ENCODE measurements at places on chromosomes 6 and 20.

GRCh38 chr6:89853068-89853467 lies 23.4 kb downstream of the CASP8AP2 start:
- DNase-seq, result no peak

DNA sequence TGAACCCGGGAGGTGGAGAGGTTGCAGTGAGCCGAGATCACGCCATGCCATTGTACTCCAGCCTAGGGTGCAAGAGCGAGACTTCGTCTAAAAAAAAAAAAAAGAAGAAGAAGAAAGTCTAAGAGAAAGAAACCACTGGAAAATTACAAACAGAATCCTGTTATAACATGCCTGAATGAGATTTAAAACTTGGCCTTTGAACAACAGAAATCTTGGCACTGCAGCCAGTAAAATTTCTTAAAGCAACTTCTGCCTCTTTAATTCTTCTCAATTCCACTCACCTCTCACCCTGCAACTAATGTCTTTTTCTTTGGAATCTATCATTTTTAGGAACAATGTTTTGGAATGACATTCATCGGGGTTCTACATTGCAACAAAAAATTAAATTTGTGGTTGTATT lies 26.3 kb downstream of the PM20D2 start:
- no peak for DNase-seq

- DNase-seq, result no peak
Measured at GRCh38 chr6:119162134-119162775, 83.8 kb upstream of the FAM184A start.

DNA sequence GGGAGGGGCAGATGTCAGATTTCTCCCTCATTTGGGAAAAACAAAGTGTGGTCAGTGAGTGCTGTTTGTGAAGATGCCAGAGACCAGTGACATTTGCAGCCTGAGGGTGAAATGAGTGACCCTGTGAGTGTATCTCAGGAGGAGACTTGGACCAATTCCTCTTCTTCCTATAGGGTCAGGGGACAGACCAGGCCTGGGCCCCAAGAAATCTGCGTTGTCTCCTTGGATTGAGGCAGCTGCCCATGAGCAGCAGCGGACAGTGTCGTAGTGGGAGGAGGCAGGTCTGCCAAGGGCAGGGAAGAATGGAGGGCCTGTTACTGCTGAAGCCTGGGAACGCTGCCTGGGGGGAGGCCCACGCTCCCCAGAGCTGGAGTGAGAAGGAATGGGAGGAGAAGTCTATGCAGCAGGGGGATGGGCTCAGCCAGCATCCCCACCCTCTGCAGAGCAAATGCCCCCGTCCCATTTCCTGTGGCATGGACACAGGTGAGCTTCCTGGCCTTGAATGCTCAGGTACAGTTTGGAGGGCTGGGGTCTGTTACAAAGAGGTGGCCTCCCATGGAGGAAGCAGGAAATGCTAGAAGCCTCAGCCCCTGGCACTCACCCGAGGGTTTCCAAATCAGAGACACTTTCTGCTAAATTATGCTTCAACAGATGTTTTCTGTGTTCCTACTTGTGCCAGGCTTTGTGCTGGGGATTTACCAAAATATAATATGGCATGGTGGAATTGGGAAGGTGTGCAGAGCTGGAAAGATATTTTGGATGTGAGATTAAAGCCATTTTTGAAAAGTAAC lies 29.8 kb downstream of the DAAM2 start:
- no peak for DNase-seq

All from WERI-Rb-1 (cell line).